ENCODE measurements at places on chromosomes 11 and 22.

GRCh38 chr11:5938603-5938965 is 3.5 kb upstream of the OR56A3 start:
- no peak for DNase-seq

DNA sequence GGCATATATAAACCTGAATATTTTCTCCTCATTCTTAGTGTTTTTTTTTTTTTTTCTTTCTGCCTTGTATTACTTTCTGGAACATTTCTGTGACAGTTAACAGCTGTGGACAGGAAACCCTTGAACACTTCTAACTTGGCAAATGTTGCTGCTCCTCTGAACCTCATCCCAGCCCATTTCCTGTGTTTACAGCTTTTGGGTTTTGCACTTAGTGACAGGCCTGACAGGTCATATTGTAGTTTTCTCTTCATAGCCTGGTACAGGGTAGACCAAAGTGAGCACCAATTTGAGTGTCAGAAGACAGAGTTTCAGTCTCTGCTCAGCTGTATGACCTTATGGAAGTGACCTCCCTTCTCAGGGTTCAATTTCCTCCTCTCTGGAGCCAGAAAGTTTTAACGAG is 91.6 kb downstream of the STIM1 start:
- DNase-seq, result no peak

GRCh38 chr11:95378111-95378510 is 147.1 kb upstream of the SESN3 start:
- no peak for DNase-seq

DNA sequence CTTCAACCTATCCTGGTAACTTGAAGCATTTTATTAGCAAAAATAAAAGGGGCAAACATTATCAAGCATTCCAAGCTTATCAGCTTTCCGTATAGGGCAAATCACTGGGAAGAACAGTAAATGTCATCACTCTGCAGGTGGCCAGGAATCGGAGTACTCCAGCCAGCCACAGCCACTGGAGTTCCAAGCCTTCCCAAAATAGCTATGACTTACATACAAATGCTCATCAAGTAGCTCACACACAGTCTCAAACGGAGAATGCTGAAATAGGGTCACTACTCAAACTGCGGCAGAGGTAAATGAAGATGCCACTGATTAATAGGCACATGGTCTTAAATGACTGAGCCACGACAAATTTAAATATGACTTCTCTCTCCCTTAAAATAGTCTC is 2.1 kb downstream of the USP28 start:
- DNase-seq, result no peak

DNA sequence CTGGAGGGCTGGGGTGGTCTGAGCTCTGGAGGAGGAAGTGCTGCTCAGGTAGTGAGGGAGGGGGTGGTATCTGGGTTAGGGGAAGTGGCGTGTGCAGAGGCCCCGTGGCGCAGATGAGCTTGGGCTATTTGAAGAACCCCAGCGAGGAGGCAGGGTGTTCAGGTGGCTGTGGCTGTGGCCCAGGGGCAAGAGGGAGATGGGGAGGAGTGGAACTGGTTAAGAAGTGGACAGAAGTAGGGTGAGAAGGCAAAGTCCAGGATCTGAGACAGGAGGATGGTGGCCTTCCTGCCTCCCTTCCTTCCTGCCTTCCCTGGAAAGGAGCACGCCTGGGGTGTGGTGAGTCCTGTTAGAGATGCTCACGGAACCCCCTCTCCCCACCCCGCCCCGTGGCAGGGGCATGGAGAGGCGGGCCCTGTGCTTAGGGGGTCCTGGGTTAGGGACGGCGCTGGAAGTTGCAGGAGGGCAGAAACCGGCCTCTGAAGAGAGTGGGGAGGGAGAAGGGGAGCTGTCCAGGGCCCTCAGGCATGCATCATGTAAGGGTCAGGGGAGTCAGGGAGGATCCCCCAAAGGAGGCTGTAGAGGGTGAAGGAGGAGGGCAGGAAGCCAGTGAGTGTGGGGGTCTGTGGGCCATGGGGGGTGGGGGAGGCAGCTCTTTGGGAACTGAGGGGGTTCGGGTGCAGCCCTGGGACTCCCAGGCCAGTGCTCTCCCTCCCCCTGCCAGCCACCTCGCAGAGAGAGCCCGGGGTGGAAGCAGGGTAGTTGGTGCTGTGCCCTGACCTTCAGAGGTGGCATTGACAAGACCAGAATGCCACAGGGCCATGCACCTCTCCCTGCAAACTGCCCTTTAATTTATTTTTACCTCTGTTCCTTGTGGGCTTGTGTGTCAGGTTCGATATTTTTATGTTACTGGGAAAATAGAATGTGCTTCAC is 63.7 kb upstream of the PARVG start:
- DNase-seq, result no peak

DNA sequence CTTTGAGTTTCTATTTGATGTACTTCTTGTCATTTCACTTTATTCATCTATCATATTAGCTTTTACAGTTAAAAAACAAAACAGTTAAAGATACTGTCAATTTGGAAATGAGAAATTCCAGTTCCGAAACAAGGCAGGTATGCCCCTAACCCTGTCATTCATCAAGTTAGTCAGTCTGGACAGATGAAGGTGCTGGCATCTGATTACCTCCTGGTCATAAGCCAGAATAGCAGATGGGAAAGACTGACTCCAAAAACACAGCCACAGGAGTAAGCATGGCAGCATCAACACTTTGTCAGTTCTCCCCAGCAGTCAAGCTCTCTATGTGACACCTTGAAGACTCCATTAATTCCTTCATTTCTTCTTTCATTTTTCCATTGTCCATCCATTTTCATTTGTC is 4.3 kb downstream of the LRRC51 start:
- DNase-seq, result no peak

GRCh38 chr22:19800761-19801244 is 40.2 kb downstream of the TBX1 start:
- DNase-seq, result no peak

DNA sequence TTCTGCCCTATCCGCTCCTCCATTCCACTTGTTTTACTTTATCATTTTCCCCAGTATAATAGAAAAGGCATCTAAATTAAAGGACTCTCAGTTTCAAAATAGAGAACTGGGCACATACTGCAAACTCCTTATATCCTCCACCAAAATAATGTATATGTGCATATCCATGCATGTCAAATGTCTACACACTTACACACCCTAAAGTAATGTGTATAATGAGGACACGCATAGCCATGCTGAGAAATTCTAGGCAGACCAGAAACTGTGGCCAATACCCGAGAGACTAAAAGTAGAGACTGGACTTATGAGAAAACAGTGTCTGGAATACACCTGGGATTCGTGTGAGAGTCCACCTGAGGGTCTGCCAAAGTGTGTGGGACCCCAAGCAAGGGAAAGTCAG is 183.5 kb downstream of the CWF19L2 start:
- no peak for DNase-seq

GRCh38 chr11:74773476-74773875 is 24.8 kb downstream of the RNF169 start:
- DNase-seq, result no peak

GRCh38 chr11:77449060-77449521 is 24.8 kb downstream of the PAK1 start:
- peak; percentile 87 for DNase-seq

All from inflammatory macrophage treated with lipopolysaccharide for 4 hours (primary cell).